Activated T-helper 1 cell treated with anti-CD3 and anti-CD28 coated beads, Interleukin-12 subunit alpha, Interleukin-12 subunit beta, Interleukin-2, Interleukin-4 antibody, amounts not matched to agents 30 ng/mL and 10 ng/mL and 1 ng/mL, durations not matched to agents 14 hours and 24 hours and 36 hours (primary cell): ENCODE measurements at places on chromosomes 2 and 18.

- no peaks in the 10 kb centered on the region for H3K27me3 ChIP-seq
- peaks cover 28% of the 10 kb centered on the region for H3K36me3 ChIP-seq
- H3K4me3 ChIP-seq: peak overlapping the region; percentile 83
- H3K4me1 ChIP-seq: peaks cover 85% of the 10 kb centered on the region
Observed at GRCh38 chr2:239258248-239258647, 142.6 kb downstream of the HDAC4 start.

DNA sequence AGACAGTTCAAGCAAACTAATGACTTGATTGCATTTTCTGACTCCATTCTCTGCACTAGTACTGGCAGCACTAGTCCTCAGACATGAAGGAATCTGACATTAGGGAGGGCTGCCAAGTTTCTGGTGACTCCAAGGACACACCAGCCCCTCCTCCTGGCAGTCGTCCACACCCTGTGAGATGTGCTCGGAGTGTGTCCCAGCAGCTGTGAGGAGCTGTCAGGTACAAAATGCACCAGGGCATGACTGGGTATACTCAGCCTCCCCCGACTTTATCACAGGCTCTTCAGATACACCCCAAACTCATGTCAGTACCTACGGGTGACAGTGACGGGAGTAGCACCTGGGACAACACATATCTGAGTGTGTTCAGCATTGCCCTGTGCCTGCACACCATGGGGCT, 43.1 kb downstream of the EDAR start:
- H3K27ac ChIP-seq: no peak overlapping the region
- H3K4me3 ChIP-seq: no peak overlapping the region
- H3K4me1 ChIP-seq: no peaks in the 10 kb centered on the region
- H3K36me3 ChIP-seq: peaks cover 6% of the 10 kb centered on the region
- no peak for DNase-seq
- H3K27me3 ChIP-seq: no peaks in the 10 kb centered on the region

- no peak overlapping the region for H3K4me3 ChIP-seq
- H3K27me3 ChIP-seq: peaks cover 8% of the 10 kb centered on the region
- H3K36me3 ChIP-seq: peaks cover 2% of the 10 kb centered on the region
- no peak for DNase-seq
Observed at GRCh38 chr2:12161085-12161484, 414.7 kb downstream of the LPIN1 start.

DNA sequence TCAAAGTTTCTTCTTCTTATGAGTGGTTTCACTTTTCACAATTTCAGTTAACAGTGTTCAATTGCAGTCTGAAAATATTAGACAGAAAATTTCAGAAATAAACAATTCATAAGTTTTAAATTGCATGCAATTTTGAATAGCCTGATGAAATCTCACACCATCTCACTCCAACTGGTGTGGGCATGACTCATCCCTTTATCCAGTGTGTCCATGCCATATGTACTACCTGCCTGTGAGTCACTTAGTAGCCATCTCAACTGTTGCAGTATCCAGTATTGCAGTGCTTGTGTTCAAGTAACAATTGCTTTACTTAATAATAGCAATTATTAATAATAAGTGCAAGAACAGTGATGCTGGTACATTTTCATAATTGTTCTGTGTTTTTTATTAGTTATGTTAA, 1202.5 kb downstream of the DSC3 start:
- no peak for DNase-seq
- H3K36me3 ChIP-seq: no peaks in the 10 kb centered on the region

DNA sequence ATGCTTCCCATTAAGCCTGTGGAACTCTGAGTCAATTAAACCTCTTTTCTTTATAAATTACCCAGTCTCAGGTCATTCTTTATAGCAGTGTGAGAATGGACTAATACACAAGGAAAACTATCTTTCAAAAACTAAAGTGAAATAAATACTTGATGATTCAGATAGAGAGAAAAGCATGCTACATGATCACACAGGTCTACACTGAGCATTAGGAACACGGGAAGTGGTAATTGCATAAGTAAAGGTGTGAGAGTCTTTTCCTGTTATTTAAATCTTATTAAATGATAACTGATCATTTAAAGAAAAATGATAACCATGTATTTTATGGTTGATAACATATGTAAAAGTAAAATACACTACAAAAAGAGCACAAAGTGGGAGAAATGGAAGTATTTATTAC, 812.0 kb upstream of the RAB6C start:
- H3K4me1 ChIP-seq: no peaks in the 10 kb centered on the region
- no peak for DNase-seq
- peaks cover 3% of the 10 kb centered on the region for H3K27me3 ChIP-seq

GRCh38 chr2:33292981-33293595, 183.4 kb upstream of the RASGRP3 start:
- no peak for DNase-seq
- H3K4me1 ChIP-seq: no peaks in the 10 kb centered on the region
- no peaks in the 10 kb centered on the region for H3K36me3 ChIP-seq
- no peak overlapping the region for H3K27ac ChIP-seq
- no peak overlapping the region for H3K4me3 ChIP-seq
- peaks cover 4% of the 10 kb centered on the region for H3K27me3 ChIP-seq

GRCh38 chr18:35041815-35042387, 688 bp downstream of the MAPRE2 start:
- H3K36me3 ChIP-seq: peaks cover 8% of the 10 kb centered on the region
- no peaks in the 10 kb centered on the region for H3K27me3 ChIP-seq
- H3K27ac ChIP-seq: peak overlapping the region; percentile 99
- DNase-seq: no peak

DNA sequence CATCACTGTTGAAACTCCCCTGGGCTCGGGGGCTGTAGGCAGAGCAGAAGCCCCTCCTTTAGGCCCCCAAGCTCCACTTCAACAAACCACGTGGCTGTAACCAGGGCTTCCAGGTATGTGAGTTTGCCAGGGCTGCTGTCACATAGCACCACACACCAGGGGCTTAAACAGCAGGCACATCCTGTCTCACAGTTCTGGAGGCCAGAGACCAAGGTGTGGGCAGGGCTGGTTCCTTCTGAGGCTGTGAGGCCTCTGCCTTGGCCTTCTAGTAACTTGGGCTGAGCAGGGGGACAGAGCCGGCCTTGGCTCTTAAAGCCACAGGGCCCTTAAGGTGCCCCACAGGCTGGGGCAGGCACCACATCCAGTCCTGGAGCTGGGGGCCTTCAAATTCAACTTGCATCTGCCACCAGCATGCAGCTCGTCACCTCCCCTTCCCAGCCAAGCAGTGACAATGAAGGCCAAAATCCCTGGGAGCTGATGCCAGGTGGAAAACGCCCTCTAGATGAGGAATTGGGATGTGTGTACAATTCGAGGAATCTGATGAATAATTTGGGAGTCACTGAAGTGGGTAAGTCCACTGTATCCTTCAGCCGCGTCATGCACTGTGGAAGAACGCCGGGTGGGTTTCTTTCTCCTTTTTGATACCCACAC, 104.2 kb upstream of the ODC1 start:
- H3K4me3 ChIP-seq: no peak overlapping the region
- H3K27ac ChIP-seq: no peak overlapping the region
- peaks cover 20% of the 10 kb centered on the region for H3K4me1 ChIP-seq
- peaks cover 16% of the 10 kb centered on the region for H3K27me3 ChIP-seq
- no peak for DNase-seq
- H3K36me3 ChIP-seq: no peaks in the 10 kb centered on the region

- no peak for DNase-seq
- H3K4me3 ChIP-seq: no peak overlapping the region
- no peaks in the 10 kb centered on the region for H3K36me3 ChIP-seq
- H3K4me1 ChIP-seq: no peaks in the 10 kb centered on the region
Observed at GRCh38 chr2:75595541-75596395, 35.0 kb upstream of the EVA1A start.

GRCh38 chr18:45081566-45082181, 401.0 kb downstream of the SETBP1 start:
- peaks cover 4% of the 10 kb centered on the region for H3K27me3 ChIP-seq
- H3K4me1 ChIP-seq: no peaks in the 10 kb centered on the region
- no peaks in the 10 kb centered on the region for H3K36me3 ChIP-seq
- DNase-seq: no peak
